ENCODE measurements at places on chromosomes 1 and 21.

DNA sequence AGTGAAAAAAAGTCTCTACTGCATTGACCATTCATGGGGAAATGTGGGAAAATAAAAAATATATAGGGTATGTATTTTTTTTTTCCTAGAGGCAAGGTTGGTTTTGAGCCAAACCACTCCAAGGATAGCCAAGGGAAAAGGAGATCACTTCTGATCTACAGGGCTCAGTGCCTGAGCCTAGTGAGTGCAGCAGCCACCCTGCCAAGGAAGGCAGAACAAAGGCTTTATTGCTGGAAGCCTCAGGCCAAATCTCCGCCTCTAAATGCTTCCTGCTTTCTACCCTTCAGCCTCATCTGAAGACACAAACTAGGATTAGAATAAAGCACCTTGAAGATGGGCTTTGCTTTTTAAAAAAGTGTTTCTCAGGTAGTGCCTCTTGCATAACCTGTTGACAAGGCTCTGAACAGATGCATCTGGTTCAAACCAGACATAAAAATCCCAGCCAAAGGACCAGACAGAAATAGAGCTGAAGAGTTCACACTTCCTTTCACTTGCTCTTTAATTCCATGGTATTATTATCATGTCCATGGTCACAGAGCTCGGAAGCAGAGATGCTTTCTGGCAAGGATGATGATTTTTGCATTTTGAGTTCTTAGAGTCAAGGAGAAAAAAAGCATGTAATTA, 10.5 kb downstream of the C1orf115 start:
- DNase-seq: no peak

- no peak for DNase-seq
Measured at GRCh38 chr1:97245682-97246081, 524.1 kb downstream of the PTBP2 start.

- DNase-seq: no peak
Measured at GRCh38 chr1:4726620-4727341, 72.4 kb downstream of the AJAP1 start.

- no peak for DNase-seq
Measured at GRCh38 chr1:188584119-188584518, 1755.4 kb downstream of the PLA2G4A start.

GRCh38 chr1:115640384-115640783, 1.4 kb upstream of the VANGL1 start:
- DNase-seq: no peak

- DNase-seq: no peak
Measured at GRCh38 chr1:27521336-27521831, 31.4 kb upstream of the WASF2 start.

- DNase-seq: no peak
Measured at GRCh38 chr1:76381450-76382097, 307.0 kb downstream of the ST6GALNAC3 start.

DNA sequence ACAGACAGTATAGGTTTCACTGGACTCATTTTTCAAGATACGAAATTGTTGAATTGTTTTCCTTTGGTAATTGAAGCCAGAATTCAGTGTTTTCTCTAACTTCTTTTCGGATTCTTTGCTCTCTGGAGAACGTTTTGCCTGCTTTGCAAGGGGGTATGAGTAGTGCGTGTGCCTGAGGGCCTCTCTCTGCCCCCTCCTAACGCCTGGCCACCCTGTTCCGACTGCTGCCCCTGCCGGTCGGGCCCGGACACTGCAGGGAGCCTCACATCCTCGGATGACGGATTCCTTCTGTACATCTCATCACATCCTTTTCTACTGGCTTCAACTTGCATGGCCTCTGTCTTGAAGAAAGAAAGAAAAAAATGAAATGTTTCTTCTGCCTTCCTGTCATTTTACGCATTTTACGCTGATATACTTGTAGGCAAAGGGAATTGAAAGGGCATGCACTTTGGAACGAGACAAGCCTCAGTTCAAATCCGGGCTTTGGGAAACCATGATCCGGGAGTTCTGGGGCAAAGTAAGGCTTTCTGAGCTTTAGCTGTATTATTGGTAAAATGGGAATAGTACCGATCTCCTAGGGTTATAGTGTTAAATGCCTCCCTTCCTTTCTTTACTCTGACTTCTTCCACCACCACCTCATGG, 65.1 kb downstream of the DISC1 start:
- no peak for DNase-seq

GRCh38 chr1:106846656-106847055, 209.8 kb upstream of the PRMT6 start:
- DNase-seq: no peak

- no peak for DNase-seq
Measured at GRCh38 chr1:46242918-46243317, 4.6 kb upstream of the RAD54L start.

GRCh38 chr1:55334160-55334559, 119.0 kb upstream of the USP24 start:
- no peak for DNase-seq

DNA sequence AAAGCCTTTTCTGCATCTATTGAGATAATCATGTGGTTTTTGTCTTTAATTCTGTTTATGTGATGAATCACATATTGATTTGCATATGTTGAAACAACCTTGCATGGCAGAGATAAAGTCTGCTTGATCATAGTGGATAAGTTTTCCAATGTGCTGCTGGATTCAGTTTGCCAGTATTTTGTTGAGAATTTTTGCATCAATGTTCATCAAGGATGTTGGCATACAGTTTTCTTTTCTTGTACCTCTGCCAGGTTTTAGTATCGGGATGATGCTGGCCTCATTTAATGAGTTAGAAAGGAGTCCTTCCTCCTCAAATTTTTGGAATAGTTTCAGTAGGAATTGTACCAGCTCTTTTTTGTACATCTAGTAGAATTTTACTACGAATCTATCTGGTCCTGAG, 55.0 kb downstream of the COL24A1 start:
- no peak for DNase-seq

DNA sequence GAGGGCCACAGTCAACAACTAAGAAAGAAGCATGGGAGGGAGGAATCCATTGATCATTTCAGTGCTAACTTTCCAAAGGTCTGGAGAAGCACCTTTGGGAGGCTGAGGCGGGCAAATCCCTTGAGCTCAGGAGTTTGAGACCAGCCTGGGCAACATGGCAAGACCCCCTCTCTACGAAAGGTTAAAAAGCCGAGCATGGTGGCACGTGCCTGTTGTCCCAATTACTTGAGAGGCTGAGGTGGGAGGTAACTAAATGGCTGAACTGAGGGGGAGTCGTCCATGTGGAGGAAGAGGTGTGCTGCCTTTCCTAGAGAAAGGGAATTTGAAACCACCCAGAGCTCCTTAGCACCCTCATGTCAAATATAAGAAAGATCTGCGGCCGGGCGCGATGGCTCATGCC, 16.2 kb downstream of the MASP2 start:
- no peak for DNase-seq

Data from stimulated activated CD4-positive, alpha-beta T cell treated with anti-CD3 and anti-CD28 coated beads, Interleukin-15, amount 100 ng/mL, for 1 hour (primary cell).